ENCODE measurements at places on chromosomes 2 and 18.

DNA sequence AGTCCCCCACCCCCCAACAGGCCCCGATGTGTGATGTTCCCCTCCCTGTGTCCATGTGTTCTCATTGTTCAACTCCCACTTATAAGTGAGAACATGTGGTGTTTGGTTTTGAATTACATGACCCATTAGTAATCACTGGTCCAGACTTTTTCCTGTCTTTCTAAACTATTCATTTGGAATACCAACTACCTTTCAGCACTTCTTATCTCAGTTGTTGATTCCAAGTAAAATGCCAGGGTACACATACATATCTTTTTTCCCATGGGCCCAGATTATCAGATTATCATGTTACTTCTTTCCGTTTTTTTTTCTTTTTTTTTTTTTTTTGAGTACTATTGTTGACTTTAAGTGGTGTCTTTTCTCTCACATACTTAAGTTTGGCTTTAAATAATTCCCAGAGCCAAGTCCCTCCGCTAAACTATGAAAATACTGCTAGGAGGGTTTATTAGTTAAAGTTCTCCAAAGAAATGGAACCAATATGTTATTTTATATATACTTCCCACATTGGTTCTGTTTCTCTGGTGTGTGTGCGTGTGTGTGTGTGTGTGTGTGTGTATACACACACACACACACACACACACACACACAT is 389.3 kb downstream of the IRS1 start:
- DNase-seq, result no peak

DNA sequence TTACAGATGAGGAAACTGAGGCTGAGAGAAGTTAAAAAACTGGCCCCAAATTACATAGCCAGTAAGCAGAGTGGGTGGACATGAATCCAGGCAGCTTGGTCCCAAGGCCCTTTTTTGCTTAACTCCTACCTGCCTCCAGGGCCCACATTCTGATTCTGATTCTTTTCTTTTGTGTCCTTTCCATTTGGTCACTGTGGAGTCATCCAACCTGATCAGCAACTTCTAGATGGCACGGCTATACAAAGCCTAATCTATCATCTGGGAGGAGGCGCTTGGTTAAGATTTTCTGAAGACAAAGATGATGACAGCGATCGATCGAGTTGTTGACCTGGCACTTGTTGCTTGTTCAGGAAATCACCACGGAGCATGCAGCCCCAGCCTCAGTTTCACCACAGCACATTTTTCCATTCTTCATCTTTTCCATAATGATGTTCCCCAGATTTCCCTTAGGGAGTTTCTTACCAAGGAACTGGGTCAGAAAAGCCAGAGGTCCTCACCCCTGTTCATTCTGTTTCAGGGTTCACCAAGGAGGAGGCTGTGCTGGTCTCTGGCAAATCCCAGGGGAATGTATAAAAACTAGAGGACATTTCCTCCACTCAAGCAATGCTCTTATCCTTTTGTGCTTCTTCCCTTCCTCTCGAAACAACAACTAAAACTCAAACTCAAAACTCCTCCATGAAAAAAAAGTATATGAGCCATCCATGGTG is 6.9 kb upstream of the IGFBP2 start:
- DNase-seq, result no peak

GRCh38 chr2:190607014-190607597 is 41.8 kb upstream of the NAB1 start:
- no peak for DNase-seq

GRCh38 chr2:199973703-199974102 is 18.3 kb downstream of the MAIP1 start:
- DNase-seq, result no peak

DNA sequence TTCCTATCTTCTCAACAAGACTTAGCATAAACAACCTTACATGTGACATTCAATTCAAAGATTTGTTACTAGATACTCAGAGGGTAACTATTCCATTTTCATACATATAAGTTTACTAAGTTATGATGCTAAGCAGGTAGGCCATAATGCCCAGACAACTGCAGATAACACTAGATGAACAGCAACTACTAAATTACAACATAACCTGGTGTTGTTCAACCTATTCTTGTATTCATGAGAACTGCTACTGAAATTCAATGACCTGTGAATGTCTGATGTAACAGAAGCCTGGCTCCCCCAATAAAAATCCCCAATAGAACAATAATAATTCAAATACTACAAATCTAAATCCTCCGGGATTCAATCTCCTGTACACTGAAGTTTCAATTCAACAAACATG is 24.8 kb downstream of the FEZ2 start:
- no peak for DNase-seq

GRCh38 chr18:55466789-55467188 is 121.2 kb downstream of the TCF4 start:
- no peak for DNase-seq

- DNase-seq, result no peak
These were observed 21.3 kb upstream of the ALLC start for GRCh38 chr2:3636586-3637310.

DNA sequence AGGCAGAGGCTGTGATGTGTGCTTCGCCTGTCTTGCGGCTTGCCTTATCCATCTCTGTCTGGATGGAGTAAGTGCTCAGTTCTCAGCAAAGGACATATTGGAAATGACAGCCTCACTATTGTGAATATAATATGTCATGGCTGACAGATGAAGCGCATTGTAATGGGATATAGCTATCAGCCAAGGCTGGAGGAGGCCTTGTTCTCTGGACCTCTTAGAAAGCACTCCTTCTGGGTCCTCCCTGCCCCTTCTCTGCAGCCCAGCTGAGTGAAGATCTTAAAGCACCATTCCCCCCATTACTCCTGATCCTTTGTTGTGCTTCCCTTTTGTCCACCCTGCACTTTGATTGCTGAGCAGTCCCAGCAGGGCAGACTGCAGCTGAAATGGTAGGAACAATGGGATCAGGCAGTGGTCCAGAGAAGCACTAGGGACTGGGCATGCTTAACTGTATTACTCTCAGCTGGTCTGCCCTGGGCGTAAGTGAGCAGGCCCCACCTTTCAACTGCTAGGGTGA is 265.3 kb downstream of the SETBP1 start:
- DNase-seq, result no peak

GRCh38 chr18:73315381-73315780 is 447.6 kb upstream of the NETO1 start:
- DNase-seq, result no peak

- DNase-seq, result no peak
These were observed 20.5 kb downstream of the NR4A2 start for GRCh38 chr2:156311976-156312375.
